Calu3 (cell line): ENCODE measurements at places on chromosomes 7 and 10.

- no peak for DNase-seq
Observed at GRCh38 chr7:158374146-158374545, 213.5 kb downstream of the PTPRN2 start.

GRCh38 chr7:5282543-5283316, at the start of gene SLC29A4:
Gene SLC29A4 (plus strand): TSS chr7:5282943. CDS start chr7:5287817, 4,874 bp downstream.
- peak; percentile 54 for DNase-seq

DNA sequence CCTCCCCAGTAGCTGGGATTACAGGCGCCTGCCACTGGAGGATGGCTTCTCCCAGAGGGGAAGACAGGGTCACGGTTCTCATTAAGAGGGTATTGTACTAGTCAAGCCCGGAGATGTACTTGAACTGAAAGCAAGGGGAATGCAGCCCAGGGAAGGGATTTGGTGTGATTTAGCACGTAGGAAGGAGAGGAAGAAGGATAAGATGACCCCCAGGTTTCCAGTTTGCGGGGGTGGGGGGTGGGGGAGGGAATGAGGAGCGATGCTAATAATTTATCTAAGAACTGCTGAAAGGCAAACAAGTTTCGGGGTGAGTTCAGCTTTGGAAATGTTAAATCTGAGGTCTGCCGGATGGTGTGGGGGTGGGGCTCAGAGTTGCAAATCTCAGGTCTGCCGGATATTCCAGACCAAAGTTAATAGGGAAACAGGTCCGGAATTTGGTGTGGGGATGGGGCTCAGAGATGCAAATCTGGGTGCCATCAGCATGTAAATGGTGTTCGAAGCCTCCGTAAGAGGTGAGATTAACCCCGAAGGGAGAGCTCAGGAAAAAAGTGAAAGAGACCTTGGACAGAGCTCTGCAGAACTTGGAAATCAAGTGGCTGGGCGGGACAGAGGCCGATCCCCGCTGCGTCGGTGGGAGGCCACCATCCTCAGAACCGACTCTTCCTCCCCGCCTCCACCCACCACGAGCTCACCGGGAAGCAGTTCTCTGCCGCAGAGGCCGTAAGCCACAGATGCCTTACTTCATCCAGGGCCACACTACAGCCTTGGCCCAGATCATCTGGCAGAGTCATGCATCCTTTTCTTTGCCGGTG, 1.6 kb upstream of the SEPHS1 start:
- peak; percentile 50 for DNase-seq

GRCh38 chr10:101772017-101772894, 3.7 kb downstream of the FGF8 start:
- no peak for DNase-seq

DNA sequence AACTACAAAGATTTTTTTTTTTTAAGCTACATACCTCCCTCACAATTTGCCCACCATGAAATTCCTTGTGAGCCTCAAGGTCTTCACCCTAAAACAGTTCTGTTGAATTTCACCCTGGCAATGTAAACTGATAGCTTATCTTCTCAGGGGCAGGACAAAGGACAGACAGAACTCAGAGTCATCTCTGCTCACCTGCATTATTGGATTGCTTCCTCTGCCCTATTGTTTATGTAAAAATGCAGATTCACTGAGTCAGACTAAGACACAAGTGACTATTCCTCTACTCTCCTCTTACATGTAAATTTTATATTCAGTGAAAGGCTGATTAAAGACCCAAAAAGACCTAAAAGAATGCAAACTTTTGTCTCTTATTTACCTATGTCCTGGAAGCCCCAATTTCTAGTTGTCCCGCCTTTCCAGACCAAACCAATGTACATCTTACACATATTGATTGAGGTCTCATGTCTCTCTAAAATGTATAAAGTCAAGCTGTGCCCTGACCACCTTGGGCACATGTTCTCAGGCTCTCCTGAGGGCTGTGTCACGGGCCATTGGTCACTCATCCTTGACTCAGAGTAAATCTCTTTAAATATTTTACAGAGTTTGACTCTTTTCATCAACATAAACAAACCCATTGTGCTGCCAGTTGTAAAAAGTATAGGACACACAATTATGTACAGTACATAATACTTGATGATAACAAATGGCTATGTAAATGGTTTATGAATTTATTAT, 440.2 kb downstream of the HTR7 start:
- DNase-seq, result no peak

DNA sequence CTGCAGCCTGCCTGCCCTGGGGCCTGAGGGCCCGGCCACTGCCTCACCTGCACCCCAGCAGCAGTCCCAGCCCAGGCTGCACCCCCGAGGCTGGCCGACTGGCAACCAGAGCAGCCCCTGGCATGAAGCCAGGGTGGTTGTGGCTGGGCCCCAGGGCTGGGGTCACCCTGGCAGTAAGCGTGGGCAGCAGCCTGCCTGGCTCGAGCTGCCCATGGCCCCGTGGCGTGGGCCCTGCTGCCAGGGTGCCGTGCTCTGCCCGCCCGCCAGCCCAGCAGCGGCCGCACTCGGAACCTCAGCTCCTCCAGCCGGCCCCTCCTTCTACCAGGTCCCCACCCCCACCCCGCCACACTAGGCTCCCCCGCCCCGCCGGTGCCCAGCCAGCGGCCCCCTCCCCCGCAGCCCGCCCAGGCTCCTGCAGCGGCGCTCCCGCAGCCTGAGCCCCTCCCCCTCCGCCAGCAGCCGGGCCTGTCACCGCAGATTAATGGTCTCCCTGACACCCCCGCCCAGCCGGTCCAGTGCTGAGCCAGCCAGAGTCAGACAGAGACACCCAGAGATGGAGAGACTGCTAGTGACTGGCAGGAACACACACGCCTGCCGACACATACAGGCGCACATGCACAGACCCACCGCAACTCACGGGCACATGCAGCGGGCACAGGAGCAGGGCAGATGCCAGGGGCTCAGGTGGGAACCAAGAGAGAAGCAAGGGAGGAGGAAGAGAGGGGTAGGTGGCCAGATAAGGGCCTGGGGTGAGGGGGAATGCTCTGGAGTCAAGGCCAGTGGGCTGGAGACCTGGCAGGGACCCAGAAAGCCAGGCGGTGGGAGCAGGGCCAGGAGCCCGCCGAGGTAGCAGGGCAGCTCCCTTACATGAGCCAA, 22.4 kb downstream of the KCNH2 start:
- no peak for DNase-seq
